ENCODE measurements at places on chromosomes 4 and X.

DNA sequence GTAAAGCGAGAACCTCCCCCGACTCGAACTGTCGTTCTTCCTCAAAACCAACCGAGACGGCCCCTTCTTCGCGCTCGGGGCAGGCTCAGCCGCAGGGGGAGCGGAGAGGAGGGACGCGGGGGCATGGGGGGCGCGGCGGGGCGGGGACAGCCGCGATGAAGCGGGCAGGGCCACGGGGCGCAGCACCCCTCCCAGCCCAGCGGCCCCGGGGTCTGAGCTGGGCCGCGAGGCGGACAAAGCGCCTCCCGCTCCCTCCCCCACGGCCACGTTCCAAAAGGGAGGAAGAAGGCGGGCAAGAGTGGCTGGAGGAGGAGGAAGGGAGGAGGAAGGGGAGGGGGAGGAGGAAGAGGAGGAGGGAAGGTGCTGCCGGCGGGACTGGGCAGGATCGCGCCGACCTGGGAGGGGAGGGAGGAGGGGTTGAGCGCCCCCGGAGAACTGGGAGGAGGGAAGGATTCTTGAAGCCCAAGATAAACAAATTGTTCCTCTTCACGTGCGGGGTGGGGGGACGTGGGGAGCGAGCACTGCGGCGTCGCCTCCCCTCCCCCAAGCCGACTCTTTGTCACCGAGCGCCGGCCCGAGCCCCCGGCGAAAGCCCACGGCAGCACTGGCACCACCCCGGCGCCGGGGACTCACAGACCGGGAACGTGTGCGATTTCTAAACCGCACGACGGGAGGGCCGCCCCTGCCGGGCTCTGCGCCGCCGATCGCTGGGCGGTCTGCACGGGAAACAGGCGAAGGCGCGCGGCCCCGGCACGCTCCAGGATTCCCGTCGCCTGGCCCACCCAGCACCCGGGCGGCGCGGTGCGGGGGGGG lies 2.9 kb downstream of the MAML3 start:
- peak; percentile 94 for DNase-seq
- peak overlapping the region; percentile 97 for H3K4me3 ChIP-seq
- peak overlapping the region; percentile 99 for H3K27ac ChIP-seq
- peaks cover 12% of the 10 kb centered on the region for H3K27me3 ChIP-seq
- H3K36me3 ChIP-seq = no peaks in the 10 kb centered on the region

DNA sequence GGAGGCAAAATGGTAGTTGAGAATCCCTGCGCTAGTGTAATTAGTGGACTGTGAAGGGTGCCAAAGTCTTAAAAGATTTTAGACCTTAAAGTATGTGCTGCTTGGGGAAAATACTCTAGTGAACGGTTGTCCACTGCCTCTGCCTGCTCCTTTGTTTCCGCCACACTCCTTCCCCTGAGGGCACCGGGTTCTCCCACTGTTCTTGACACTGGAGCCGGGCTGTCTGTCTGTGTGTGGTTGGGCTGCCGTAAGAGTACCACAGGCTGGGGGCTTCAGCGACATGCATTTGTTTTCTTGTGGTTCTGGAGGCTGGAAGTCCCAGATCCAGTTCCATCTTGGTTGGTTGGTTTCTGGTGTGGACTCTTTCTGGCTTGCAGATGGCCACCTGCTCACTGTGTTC lies 76.2 kb downstream of the CLDN34 start:
- H3K27me3 ChIP-seq = no peaks in the 10 kb centered on the region
- peaks cover 25% of the 10 kb centered on the region for H3K4me1 ChIP-seq
- no peak for DNase-seq
- no peak overlapping the region for H3K27ac ChIP-seq
- H3K4me3 ChIP-seq = no peak overlapping the region
- no peaks in the 10 kb centered on the region for H3K36me3 ChIP-seq

- no peak overlapping the region for H3K4me3 ChIP-seq
- no peaks in the 10 kb centered on the region for H3K4me1 ChIP-seq
- no peaks in the 10 kb centered on the region for H3K36me3 ChIP-seq
- no peaks in the 10 kb centered on the region for H3K27me3 ChIP-seq
Observed at GRCh38 chrX:49192722-49193328, 6.7 kb upstream of the PRICKLE3 start.

- no peak for DNase-seq
- no peaks in the 10 kb centered on the region for H3K27me3 ChIP-seq
- H3K27ac ChIP-seq = no peak overlapping the region
- no peak overlapping the region for H3K4me3 ChIP-seq
- H3K36me3 ChIP-seq = no peaks in the 10 kb centered on the region
Observed at GRCh38 chr4:138702190-138702824, 313.3 kb upstream of the NOCT start.

DNA sequence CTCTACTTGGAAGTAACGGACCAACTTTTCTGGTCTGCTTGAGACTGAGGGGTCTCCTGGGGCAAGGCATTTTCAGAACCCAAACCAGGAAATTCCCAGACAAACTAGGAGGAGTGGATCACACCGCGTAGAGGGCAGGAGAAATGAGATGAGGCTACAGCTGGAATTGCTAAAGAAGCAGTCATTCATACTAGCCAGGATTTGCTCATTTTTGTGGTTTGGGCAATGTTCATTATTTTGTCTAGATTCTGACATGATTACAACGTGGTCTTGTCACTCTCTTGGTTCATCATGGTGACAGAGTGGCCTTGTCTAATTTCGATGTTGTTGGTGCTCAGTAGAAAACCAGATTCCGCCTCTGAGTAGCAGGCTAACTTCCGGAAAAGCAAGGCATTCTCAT lies 63.2 kb downstream of the BANK1 start:
- H3K36me3 ChIP-seq = no peaks in the 10 kb centered on the region
- H3K27me3 ChIP-seq = no peaks in the 10 kb centered on the region
- no peak overlapping the region for H3K4me3 ChIP-seq
- H3K27ac ChIP-seq = no peak overlapping the region

- DNase-seq = no peak
- H3K4me3 ChIP-seq = no peak overlapping the region
Observed at GRCh38 chr4:159169404-159170302, 66.8 kb downstream of the RAPGEF2 start.
